ENCODE measurements at places on chromosomes 3 and 15.
A peak's percentile ranks its signal among the peaks of the same experiment; 100 is the strongest.

- DNase-seq: peak; percentile 46
Measured at GRCh38 chr15:48645558-48646330, at the start of gene FBN1. Gene FBN1, minus strand, starts transcription at chr15:48645709. Its CDS starts 940 bp downstream, at chr15:48644769.

DNA sequence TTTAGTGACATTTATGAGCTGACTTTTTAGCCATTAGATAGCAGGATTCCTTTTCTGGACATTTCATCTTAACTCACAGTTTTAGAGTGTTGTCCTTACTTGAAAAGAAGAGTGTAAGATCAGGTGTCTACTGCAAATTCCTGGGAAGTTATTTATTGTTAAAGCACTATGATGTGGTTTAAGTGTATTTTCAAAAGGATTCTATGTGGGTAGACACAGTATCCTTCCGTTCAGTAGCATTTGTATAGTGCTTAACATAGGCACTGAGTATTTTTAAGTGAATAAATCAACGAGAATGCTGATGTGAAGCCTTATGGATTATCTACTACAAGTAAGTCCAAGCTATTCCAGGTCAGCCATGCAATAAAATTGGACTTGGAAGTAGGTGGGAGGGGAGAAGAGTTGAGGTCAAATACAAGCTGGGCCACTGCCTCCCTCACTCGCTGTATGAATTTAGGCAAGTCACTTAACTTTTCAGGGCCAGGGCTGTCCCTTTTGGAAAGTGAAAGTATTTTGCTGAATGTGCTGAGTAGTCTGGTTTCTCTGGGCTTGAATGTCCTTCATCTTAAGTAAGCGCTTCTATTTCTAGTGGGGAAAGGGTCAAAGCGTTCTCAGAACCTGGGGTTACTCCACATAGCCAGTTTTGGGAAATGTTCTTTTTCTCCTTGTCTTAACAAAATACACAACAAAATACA, 48.6 kb downstream of the GAP43 start:
- DNase-seq: no peak

DNA sequence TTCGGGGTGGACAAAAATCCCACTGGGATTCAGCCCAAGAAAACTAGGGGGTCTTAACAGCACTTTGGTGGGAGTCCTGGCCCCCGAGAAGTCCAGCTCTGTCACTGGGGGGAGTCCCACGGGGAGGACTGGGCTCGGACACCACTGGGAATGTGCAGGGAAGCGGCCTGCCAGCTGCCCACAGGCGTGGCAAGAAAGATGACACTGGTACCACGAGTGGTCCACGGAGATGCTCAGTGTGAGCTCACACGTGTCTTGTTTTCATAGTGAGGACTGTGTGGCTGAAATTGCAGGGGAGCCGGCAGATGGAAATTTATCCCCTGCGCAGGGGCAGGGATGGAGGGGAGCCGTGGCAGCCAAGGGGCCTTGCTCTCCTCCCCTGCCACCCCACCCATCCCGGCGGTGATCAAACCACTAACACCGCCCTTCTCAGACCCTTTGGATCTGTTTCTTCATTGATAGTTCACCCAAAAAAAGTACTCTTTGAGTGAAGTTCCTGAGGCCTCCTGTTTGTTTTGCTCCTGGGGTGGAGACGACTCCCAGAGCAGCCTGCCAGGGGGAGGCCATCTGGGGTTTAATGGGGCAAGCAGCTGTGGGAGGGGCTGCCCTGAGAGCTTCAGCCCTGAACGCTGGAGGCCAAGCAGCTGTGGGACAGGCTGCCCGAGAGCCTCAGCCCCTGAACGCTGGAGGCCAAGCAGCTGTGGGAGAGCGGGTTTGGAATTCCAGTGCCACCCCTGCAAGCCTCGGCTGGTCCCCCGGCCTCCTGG, 130.9 kb downstream of the LRRK1 start:
- no peak for DNase-seq

GRCh38 chr15:52709187-52709981, 30.2 kb upstream of the ATOSA start:
- DNase-seq: peak; percentile 23

- no peak for DNase-seq
Measured at GRCh38 chr15:29134239-29134638, 135.4 kb downstream of the NSMCE3 start.

- no peak for DNase-seq
Measured at GRCh38 chr15:36691579-36692357, 112.3 kb downstream of the CDIN1 start.

DNA sequence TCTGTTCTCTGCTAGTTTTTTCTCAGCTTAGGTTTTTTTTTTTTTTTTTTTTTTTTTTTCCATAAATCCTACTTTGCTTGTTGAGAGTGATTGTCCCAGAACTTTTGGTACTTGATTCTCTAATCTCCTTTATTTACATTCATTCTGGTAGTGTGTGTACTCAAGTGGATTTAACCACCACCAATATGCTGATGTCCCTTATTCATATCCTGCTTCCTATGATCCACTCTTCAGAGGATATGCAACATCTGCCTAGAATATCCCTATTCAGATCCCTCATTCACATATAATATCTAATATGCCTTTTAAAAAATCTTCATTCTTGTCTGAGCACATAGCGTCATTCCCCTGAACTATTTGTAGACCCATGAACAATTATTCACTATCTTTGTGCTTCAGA, 342.9 kb downstream of the VGLL3 start:
- DNase-seq: no peak

DNA sequence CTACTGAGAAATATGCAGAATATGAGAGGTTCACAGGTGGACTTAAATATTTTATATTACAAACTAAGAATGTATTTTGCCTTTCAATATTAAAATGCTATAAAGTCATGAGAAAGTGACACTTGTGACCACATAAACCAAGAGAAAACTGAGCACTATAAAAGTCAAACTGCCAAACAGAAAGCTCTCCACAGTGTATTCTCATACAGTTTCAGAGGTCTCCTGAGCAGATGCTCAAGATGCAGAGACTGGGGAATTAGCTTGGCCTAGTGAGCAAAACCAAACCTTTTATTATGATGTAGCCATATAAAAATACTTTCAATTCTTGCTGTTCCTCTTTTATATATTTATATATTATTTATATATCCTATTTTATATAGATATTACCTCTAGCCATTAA, 227.8 kb downstream of the TBC1D5 start:
- DNase-seq: no peak

DNA sequence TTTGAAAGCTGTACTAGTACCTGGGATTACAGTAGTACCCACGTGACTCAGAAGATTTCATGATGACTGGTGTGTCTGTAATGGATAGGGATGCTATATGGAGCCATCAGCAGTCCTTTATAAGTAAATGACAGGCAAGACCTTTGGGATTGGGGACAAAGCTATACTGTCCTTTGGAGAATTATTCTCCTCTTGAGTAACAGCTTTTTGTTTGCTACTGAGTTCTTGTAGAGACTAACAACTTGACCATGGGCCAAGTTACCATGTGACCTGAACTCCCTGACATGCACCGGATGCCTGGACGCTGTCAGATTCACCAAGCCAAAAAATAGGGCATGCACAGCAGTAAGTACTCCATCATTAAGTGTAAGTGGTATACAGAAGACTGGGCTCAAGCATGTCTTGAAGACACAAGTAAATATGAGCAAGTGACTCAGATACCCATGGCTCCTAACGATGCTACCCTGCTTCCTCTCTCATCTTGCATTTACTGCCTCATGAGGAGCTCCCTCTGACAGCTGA, 12.9 kb downstream of the SEC11A start:
- no peak for DNase-seq

- DNase-seq: peak; percentile 7
Measured at GRCh38 chr3:179181993-179182551, 33.9 kb downstream of the PIK3CA start.

DNA sequence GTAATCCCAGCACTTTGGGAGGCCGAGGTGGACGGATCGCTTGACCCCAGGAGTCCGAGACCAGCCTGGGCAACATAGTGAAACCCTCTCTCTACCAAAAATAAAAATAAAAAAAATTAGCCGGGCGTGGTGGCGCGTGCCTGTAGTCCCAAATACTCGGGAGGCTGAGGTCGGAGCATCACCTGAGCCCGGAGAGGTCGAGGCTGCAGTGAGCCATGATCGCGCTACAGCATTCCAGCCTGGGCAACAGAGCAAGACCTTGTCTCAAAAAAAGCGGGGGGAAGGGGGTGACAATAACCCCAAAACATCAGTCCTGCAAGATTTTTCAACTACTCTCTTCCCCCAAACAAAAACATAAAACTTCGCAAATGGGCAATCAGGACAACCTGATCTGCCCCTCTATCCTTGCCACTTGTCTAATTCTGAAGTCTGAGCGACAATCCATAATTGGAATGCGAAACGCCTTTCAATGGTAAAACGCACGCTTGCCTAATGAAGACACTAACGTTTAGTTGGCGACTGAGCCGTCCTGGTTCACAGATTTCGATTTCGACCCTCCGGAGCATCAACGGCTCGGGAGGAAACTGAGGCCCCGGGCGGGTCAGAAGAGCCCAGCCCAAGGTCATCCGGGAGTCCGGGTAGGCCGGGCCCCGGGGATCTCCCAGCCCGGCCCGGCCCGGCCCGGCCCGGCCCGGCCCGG, 868 bp downstream of the BTBD1 start:
- DNase-seq: no peak

DNA sequence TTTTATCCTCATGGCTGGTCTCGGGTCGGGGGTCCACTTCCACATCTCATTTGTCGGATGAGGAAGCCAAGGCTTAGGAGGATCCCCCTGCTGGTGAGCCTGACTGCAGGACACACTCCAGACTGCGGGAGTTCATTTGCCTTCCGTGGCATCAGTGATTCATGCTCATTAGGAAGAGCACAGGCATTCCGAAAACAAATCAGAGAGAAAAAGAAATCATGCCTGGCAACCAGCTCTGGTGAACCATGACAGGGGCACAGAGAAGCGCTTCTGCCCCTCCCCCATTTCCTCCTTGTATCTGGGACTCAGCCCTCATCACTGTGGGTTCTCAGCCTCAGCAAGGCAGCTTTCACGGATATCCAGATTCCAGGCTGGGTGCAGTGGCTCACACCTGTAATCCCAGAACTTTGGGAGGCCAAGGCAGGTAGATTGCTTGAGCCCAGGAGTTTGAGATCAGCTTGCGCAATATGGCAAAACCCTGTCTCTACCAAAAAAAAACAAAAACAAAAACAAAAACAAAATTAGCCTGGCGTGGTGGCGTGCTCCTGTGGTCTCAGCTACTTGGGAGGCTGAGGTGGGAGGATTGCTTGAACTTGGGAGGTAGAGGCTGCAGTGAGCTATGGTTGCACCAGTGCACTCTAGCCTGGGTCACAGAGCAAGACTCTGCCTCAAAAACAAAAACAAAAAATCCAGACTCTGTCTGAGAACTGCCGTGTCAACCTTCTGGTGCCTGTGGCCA, 28.4 kb downstream of the IRAK2 start:
- peak; percentile 90 for DNase-seq

- DNase-seq: peak; percentile 92
Measured at GRCh38 chr3:156626104-156626503, 48.3 kb upstream of the TIPARP start.

GRCh38 chr3:119759962-119760361, 21.9 kb upstream of the NR1I2 start:
- no peak for DNase-seq

DNA sequence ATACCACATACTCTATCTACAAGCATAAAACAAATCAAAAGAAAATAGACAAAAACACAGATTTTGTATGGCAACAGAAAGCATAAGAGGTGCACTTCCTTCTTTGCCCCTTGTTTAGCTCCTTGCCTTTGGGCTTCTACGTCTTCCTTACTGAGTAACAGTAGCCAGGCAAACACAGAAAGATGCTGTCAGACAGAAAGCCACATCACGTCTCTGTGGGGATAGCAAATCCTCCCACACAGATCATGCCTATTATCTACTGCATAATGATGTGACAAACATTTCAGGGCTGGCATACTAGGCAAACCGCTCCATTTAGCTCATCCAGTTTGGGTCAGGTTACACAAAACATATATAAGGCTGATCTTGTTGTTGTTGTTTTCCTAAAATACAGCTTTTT, 92.7 kb downstream of the BOC start:
- no peak for DNase-seq

GRCh38 chr3:112807685-112808084, 39.0 kb downstream of the CD200R1L start:
- no peak for DNase-seq

- DNase-seq: no peak
Measured at GRCh38 chr3:58991026-58991425, 58.8 kb downstream of the CFAP20DC start.

DNA sequence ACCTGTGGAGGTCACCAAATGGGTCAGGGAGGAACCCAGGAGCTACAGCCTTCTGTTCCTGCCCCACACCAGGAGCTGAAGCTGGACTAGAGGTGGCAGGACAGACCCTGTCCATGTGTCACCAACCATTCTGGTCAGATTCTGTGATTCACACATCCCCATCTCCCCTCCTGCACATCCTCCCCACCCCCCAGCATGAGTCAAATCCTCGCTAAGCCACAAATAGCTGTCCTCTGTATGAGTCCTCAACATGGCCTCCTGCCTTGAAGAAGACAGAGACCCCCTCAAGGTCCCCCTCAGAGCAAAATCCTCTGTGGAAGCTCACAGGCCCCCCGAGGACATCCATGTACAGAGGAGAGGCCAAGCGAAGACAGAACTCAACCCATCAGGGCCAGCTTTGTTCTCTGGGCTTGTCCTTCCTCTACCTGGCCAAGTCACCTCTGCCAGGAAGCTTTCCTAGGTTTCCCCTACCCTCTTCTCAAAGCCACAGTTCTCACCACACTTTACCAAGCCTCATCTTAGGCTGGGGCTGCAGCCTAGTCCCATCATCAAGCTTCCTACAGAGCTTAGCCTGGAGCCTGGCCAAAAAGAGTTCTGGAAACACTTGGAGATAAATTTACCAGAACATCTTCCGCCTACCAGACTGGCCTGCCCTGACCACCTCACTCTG, 17.1 kb downstream of the CACNA2D2 start:
- no peak for DNase-seq

- DNase-seq: no peak
Measured at GRCh38 chr3:75082845-75083244, 468.4 kb upstream of the CNTN3 start.

DNA sequence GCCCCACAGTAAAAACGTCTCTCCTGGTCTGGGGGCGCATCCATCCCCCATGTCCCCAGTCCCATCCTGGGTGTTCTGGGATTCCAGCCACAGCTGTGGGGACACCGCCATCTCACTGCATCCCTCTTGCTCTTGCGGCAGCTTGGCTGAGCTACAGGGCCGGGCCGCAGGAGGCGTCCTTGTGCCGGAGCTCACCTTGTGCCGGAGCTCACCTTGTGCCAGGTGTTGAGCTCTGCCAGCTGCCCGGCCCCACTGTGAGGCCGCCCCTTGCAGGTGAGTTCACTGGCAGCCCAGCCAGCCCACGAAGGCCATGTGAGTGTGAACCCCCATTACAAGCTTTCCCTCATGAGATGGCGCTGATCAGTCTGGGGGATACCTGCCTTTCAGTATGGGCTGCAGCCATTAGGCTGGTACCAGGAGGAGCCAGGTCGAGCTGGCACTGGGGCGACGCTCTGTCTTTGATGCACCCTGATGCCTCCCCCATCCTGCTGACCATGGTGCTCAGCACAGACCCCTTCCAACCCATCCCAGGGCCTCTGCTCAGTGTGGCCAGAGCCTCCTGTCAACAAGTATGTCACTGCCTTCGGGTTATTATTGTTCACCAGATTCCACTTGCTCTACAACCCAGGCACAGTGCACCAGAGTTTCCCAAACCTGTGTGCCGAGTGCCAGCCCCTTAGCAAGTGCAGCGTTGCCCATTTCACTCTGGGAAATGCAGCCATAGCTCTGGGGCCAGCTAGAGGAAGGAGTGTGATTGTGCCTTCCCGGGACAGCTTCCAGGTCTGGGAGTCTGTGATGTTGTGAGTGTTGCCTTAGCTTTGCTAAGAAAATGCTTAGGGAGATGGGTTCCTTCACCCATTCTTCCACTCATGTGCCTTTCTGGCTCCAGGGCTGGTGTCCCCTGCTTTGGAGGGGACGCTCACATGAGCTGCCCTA, 105.7 kb downstream of the APBA2 start:
- no peak for DNase-seq

- DNase-seq: peak; percentile 16
Measured at GRCh38 chr3:143170676-143171075, 51.1 kb downstream of the CHST2 start.
